ENCODE measurements at places on chromosomes 1 and 21. TPM values are rescaled to one million over a fixed set of nuclear protein-coding genes. Genes with fewer than 3 reads are reported as not detected.

Gene TDRD5
- polyA plus RNA-seq = 52.2 TPM

Gene LRRC7
- polyA plus RNA-seq = 8.0 TPM

Gene RIPK4
- polyA plus RNA-seq = 3.9 TPM

Gene DNAH14
- 30.1 TPM for polyA plus RNA-seq

GRCh38 chr1:110606657-110607535, 738 bp upstream of the KCNA2 start:
- no peak for DNase-seq

Measured in testis (tissue), 5 donors.